Suppressor macrophage treated with lipopolysaccharide for 1 hour (primary cell): ENCODE measurements at places on chromosomes 11 and 22.

DNA sequence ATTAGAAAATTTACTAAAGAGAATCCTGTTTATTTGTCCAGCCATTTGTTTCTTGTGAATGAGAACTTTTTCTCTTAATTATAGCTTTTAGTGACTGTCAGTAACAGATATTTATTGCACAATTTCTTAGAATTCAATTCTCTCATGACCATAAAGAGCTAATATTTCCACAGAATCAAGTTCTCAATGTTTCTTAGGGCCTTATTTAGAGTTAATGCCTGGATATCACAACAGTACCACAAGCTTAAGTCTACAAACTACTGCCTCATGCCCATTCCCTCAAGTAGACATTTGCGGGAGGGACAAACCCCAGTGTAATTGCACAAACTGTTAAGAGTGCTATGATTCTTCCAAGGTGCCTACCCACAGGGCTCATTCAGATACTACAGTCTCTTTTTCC lies 199.7 kb upstream of the POU2AF2 start:
- no peak for DNase-seq

DNA sequence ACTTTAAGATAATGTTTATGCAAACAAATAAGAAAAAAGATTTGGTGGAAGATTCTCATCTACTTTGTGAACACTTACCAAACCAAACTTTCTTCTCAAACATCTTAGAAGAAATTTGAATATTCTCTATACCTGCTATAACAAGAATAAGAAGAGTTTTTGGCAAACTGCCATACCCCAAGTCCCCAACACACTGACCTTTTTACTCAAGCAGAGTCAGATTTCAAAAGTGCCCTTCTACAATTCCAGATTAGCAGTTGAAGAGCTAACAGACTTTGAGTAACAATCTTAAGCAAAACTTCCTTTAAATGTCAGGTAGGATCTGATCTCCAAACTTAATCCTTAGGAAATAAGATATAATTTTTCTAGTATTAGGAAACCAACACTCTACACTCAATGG lies 33.9 kb downstream of the TSG101 start:
- DNase-seq, result no peak

GRCh38 chr11:102546923-102547471 lies 16.4 kb upstream of the MMP7 start:
- peak; percentile 88 for DNase-seq

DNA sequence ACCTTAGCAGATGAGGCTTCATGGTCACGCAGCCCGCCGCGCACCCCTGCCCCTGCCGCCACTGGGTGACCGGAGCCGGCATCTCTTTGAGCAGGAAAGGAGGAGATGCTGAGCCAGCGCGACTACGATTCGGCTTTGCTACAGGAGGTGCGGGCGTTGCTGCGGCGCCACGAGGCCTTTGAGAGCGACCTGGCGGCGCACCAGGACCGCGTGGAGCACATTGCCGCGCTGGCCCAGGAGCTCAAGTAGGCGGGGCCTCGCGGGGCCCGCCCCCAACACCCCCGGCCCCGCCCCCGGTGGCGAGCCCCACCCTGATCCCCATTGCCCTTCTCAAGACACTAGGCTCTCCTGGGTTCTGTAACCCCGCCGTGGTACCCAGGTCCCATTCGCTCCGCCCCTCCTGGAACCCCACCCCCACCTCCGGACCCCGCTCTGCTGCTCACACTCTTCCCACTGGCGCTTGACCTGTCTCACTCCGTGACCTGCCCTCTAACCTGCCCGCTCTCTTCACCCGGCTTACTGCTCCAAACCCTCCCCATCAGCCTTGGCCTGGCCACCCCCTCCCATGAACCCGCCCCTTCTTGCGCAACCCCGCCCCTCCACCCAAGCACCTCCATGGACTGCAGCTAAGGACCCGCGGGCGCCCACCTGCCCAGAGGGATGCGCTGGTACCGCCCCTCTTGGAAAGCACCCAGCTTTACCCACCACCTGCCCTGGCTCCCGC lies 9.1 kb downstream of the CTSF start:
- DNase-seq, result no peak
